ENCODE measurements at places on chromosomes 12 and 14. TPM values are rescaled to one million over a fixed set of nuclear protein-coding genes. Genes with fewer than 3 reads are reported as not detected.

Gene OAS3
- total RNA-seq, result 26.6 TPM

Gene SLC17A8
- total RNA-seq, result not detected

Gene SMCO2
- 0.11 TPM for total RNA-seq

Gene CCDC177
- 0.04 TPM for total RNA-seq

Gene WNT1
- total RNA-seq, result 0.21 TPM

Gene EML1
- 38.3 TPM for total RNA-seq

Gene DPF3
- total RNA-seq, result 0.16 TPM

Gene ACSS3
- total RNA-seq, result not detected

Gene CEBPE
- total RNA-seq, result not detected

Gene DMAC2L
- 10.9 TPM for total RNA-seq

Gene NPC2
- 244 TPM for total RNA-seq

Gene FAM186B
- 0.15 TPM for total RNA-seq

Gene SIRT4
- 0.65 TPM for total RNA-seq

Gene RNU4-1
- not detected for total RNA-seq

Gene DNAH10
- total RNA-seq, result 0.29 TPM

Gene C14orf93
- total RNA-seq, result 3.6 TPM

Gene BHLHE41
- total RNA-seq, result 0.46 TPM

Gene SRRM4
- not detected for total RNA-seq

Gene CLEC4D
- not detected for total RNA-seq

Gene SYT1
- 5.6 TPM for total RNA-seq

Gene RCOR1
- 49.8 TPM for total RNA-seq

Gene COCH
- 25.7 TPM for total RNA-seq

Gene STRAP
- 200 TPM for total RNA-seq

Gene IL26
- total RNA-seq, result not detected

Gene MYO1H
- total RNA-seq, result not detected

Gene FAM216A
- 17.0 TPM for total RNA-seq

Gene DHRS2
- 6.0 TPM for total RNA-seq

Gene SPRYD3
- 31.9 TPM for total RNA-seq

Gene ACSM4
- not detected for total RNA-seq

Gene P2RX2
- not detected for total RNA-seq

Gene SLC6A13
- total RNA-seq, result 0.25 TPM

Gene POTEG
- total RNA-seq, result not detected

Gene SPX
- total RNA-seq, result 3.9 TPM

Gene TEAD4
- total RNA-seq, result 40.2 TPM

Gene IKBIP
- total RNA-seq, result 65.6 TPM

Gene SDR9C7
- 0.05 TPM for total RNA-seq

Gene RNASE7
- total RNA-seq, result not detected

Gene C12orf56
- total RNA-seq, result 0.21 TPM

Gene TAS2R30
- not detected for total RNA-seq

Gene SERPINA5
- 0.27 TPM for total RNA-seq

Gene TMED10
- 308 TPM for total RNA-seq

Gene DEGS2
- total RNA-seq, result 2.7 TPM

Gene ITGA7
- 0.90 TPM for total RNA-seq

Gene SLC15A4
- 21.1 TPM for total RNA-seq

Gene KRT74
- total RNA-seq, result not detected
